ENCODE measurements at places on chromosomes 1 and 21.

DNA sequence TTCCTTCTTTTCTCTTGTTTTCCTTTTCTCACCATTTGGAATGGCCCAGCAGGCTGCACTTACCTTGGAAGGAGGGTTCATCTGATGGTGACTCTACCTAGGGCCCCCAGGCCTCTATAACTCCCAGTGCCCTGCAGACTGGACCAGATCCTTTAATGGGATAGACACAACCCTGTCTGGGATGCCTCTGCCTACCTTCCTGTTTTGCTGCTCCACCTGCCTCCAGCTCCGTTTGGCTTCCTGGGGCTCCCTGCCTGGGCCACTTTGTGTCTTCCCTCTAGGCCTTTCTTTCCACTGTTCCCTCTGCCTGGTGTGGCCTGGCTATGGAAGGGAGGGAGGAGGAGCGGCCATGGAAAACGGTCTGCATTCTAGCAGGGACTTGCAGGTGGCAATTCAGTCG lies 7.5 kb downstream of the PCSK9 start:
- no peak for DNase-seq

DNA sequence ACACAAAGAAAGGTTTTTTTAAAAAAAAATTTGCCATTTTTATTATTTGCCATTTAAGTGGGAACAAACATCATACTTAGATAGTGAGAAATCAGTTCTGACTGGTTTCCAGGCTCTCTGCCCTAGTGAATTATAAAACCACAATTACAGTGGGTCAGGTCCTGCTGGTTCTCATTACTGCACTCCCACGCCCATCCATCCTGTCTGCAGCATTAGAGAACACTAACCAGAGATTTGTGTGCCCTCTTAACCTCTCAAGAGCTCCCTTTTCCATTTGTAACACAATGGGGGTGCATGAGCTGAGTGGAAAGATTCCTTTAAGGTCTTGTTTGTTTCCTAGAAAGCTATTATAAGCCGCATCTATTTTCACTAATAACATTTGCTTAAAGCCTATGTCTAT lies 489.3 kb downstream of the AMY1C start:
- DNase-seq: no peak

DNA sequence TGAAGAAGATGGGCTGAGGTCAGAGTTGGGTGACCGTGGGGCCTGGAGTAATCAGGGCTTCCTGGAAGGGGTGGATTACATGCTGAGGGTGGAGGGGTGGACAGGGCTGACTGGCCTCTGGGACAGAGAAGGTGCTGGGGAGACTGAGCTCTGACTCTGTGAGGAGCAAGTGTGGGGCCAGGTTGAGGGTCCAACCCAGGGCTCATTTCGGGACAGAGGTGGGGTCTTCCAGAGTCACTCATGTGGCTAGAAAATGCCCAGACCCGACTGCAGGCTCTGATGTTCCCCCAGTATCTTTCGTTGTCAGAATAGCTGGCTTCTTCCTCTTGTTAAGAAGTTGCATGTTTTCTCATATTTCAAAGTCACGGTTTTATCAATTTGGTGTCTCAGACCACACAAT lies 311.8 kb downstream of the PTPRU start:
- DNase-seq: no peak

GRCh38 chr1:29413661-29414060 lies 177.3 kb downstream of the PTPRU start:
- no peak for DNase-seq

DNA sequence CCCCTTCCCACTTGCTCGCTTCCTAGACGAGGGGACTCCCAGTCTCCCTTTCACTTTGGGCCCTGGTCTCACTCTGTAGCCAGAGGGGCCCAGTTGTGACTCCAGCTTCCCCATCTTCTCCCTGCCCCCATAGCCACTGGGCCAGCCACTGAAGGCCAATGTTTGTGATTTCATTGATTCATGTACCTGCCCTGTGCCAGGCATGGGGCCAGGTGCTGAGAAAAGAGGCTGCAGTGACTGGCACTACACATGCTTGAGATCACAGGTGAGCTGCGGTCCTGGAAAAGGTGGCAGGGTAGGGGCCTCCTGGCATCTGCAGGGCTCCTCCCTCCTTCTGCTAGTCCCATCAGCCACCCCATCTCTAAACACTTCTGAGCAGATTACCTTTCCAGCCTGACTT lies 345.3 kb upstream of the VAMP3 start:
- no peak for DNase-seq

DNA sequence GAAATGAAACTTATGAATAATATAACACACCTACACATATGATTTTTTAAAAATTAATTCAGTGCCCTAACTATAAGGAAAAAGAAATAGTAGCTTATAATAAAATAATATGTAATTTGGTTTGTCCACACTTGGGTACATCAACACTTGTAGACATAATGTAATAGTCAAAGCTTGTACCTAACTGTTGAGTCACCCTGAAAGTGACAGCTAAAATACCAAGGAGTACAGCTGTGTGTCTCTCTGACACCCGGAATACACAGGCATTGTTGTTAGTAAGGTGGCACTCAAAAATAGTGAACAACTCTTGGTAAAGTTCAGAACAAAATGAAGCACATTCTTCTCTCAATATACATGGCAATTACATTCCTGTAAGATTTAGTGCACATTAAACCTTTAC lies 243.4 kb downstream of the TRABD2B start:
- no peak for DNase-seq

DNA sequence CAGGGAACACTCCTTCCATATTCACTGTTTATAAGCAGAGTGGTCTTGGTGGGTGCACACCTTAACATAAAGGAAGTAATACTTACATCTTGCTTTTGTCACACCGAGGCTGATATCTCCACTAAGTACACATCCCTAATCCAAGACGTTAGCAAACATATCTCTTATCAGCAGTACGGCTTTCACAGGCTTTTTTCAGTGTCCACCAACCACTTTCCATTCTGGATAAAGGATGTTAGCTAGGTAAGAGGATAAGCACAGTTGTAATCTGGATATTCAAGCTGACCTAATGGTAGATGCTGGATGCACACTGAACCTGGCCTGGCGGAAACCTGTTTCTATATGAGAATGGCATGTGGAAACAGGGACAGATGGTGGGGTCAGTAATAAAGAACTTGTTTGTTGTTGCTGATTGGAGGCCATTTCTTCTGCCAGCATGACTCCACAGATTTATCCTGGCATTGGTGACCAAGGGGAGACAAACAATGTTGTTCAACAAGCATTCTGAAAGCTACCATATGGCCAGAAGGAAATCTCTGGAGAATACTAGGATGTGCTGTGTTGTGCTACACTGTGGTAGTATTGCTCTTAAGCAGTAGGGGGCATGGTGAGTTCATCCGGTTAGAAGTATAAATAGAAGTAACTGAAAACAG lies 416.4 kb downstream of the PTBP2 start:
- peak; percentile 84 for DNase-seq

DNA sequence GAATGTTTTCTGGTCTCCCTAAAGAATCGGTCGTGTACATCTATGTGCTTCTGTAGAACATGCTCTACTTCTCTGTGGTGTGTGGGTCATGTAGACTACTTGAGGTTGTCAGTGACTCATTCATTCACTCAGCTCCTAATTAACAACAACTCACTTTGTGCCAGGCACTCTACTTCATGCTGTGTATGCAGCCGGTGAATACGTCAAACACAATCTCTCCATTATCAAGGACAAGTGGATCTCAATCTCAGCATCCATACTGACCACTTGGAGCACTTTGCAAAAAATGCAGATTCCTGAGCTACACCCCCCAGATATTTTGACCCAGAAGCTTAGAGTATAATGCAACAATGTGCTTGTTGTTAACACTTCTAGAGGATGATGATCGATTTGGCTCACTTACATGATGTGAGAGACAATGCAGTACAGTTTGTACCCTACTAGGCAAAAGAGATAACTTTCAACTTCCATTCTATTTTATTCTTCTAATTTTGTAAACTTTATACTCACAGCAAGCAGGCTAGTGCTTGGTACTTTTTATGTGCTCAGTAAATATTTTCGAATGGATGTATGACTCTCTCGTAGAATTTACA lies 508.6 kb upstream of the ADAMTS5 start:
- DNase-seq: no peak

- DNase-seq: no peak
Measured at GRCh38 chr1:221637641-221638041, 104.2 kb downstream of the DUSP10 start.

DNA sequence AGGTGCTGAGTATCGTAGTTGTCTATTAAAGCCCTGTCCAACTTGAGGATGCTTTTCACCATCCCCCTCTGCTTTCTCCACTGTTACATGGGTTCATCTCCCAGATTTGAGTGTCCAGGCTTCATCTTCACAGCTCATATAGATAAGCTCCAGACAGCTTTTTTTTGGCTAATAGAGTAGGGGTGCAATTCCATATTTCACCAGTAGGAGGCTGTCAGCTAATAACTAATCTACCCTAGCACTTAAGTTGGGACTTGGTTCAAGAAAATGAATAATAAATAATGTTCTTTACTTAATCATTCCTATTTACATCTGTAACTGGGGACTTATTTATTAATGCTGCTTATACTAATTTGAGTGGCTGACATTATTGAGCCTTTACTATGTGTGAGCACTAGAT lies 124.5 kb downstream of the IGSF21 start:
- peak; percentile 11 for DNase-seq

- no peak for DNase-seq
Measured at GRCh38 chr1:155864393-155864792, 5.0 kb downstream of the SYT11 start.

DNA sequence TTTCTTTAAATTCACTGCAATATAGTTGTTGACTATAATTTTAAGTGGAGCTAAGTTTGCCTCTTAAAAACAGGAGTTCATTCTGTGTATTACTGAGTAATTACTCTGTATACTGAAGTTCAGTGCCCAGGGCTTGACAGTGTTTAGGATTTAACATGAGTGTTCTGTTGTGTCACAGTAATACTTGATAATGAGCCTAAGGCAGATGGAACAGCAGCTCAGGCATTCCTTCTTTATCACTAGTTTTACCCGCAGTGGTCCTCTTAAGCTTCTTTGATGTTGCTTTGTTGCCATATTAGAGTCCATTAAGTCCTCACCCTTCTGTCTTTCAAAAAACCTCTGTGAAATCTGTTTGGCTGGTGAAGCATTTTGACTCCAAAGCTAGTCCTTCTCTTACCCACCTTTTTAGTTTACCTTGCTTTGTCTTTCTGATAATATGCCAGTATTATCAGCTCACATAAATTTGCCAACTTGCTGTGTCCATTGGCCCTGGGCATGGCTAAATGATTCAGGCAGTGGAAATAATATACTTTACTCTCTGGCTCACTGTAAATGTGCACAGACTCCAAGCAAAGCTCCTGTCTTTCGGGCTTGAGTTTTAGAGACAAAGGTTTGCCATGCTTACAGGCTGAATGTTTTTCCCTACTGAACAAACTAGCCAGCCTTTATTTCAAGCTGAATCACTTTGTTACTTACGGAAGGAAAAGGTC lies 17.7 kb downstream of the HIPK1 start:
- DNase-seq: no peak

- DNase-seq: no peak
Measured at GRCh38 chr1:200862713-200863415, 9.9 kb upstream of the GPR25 start.

DNA sequence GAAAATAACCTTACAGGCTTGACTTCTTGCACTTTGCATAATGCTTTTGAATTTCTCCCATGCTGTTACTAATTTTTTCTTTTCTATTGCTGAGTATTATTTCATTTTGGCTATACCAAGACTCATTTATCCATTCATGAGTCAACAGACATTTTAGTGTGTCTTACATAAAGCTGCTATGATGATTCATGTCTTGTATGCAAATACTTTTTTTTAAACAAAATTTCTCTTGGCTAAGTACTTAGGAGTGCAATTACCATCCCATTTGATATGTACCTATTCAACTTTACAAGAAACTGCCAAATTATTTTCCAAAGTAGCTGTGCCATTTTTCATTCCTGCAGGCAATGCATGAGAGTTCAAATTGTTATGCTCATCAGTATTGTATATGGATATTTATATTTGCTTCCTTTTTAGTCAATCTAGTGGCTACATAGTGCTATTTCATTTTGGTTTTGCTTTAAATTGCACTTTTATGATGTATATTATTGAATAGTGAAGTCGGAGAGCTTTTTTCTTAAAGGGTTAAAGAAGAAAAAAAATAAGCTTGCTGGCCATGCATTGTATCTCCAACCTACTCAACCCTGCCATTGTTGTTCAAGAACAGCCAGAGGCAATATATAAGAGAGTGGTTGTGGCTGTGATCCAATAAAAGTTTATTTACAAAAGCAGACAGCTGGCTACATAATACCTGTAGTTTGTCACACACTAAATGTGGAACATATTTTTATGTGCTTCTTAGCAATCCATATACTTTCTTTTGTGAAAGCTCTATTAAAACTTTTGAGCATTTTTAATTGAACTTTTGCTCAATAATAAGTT lies 862.8 kb downstream of the KCNT2 start:
- DNase-seq: no peak

- DNase-seq: no peak
Measured at GRCh38 chr1:216815260-216816131, 92.3 kb upstream of the ESRRG start.

DNA sequence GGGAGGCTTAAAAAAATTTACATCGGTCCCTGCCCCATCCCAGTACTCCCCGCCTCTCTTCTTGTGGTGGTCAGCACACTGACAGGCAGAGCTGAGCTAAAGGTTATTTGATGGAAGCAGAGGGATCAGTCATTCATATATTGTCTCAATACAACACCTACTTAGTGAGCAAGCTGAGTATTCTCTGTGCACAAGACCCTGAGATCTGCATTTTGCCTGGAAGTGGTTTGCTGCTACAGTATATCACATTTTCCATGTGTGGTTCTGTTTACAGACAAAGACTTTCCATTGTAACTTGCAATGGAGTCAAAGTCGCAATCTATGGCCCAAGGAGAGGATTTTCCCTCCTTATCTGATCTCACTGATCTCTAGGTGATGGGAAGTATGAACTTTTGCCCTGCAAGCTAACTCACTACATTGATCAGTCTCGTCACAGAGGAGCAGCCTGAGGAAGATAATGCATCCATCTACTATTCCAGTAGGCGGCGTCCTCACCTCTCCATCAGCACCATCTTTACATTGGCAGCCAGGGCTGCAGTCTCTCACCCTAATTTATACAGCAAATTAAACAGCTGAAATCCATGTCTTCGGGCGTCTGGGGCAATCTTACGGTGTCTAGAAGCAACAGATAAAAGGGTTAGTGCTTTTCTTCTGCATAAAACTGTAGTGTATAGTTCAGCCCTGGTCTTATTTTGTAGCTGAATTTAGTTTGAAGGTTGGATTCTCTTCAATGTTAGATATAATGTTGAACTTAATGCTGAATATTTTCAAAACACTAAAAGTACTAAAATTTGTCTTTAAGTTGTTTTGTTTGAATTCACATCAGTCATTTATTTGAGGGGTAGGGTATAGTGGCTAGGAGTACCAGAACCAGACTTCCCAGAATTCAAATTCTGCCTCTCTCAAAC lies 3.2 kb upstream of the TRAF5 start:
- peak; percentile 89 for DNase-seq

DNA sequence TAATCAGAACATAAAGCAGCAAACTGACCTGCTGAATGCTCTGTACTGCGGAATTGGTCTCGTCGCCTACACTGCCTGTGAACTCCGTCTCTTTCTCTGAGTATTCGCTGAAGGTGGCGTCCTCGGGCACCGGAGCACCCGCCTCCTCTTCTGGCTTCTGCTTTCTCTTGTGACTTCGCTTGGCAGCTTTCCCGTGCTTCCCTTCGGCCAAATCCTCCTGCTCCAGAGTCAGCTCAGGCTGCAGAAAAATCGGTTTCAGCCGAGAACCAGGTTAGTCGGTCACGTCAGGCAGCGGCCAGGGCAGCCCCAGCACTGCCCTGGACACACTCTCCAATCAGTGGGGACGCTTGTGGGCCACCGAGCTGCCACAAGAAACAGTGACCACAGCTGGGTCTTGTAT lies 35.8 kb upstream of the RIPK4 start:
- DNase-seq: no peak

Data from hematopoietic multipotent progenitor cell treated with erythropoietin and hydrocortisone succinate and interleukin-3 and kit ligand, for 4 days (in vitro differentiated cells).